ENCODE measurements at places on chromosomes 12 and 14.
A peak's percentile ranks its signal among the peaks of the same experiment; 100 is the strongest.

DNA sequence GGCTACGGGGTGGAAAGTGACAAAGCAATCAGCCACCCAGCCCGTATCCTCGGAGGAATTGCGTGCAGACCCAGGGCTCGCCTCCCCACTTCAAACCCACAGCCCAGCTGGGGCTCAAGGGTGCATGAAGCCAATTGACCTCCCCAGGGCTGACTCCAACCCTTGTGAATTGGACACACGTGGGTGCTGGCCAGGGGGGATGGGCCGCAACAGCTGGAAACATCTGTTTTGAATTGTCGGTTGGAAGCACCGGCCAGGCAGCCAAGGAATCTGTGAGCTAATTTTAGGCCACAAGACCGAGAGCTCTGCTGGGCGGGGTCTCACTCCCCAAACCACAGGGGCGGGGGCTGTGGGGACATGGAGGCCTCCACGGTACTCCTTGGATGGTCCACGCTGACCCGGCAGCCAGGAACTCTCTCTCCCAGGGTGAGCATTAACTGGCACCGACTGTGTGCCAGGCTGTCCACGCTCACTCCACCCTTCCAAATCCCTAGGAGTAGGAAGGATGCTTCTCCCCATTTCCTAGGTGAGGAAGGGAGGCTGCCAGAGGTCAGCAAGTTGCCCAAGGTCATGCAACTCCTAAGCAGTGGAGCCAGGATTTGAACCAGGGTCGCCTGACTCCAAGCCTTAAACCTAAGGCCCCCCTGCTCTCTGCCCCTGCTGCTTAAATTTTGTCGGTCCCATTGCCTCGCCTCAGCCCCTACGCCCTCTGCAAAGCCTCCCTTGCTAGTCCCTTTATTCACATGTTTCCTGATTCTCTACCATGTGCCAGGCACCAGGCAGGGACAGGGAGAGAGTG lies 11.9 kb upstream of the TMEM119 start:
- DNase-seq, result no peak

DNA sequence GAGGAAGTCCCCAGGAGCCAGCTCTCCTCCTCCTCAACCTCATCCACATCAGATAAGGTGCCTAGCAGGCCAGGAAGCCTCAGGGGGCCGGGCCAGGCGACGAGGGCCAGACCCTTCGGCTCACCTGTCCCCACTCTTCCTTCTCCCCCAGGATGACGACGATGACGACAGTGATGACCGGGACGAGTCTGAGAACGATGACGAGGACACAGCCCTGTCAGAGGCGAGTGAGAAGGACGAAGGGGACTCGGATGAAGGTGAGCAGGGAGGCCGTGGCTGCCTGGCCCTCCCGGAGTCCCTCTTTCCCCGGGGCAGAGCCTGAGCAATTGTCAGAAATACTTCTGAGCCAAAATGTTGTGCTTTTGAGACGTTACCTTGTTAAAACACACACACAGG lies 13.8 kb downstream of the SETD1B start:
- no peak for DNase-seq

- no peak for DNase-seq
These were observed 33.4 kb upstream of the CIPC start for GRCh38 chr14:77064521-77065178.

- DNase-seq, result no peak
These were observed 2.1 kb downstream of the TNFAIP2 start for GRCh38 chr14:103125098-103126070.

- no peak for DNase-seq
These were observed 1202.3 kb downstream of the GALC start for GRCh38 chr14:86790408-86791364.

GRCh38 chr12:64724201-64724745 lies 34.9 kb downstream of the GNS start:
- no peak for DNase-seq

GRCh38 chr14:59358102-59358501 lies 107.1 kb downstream of the GPR135 start:
- peak; percentile 48 for DNase-seq
